Endodermal cell (in vitro differentiated cells): ENCODE measurements at places on chromosomes 7 and 10. TPM values are rescaled to one million over a fixed set of nuclear protein-coding genes. Genes with fewer than 3 reads are reported as not detected.

DNA sequence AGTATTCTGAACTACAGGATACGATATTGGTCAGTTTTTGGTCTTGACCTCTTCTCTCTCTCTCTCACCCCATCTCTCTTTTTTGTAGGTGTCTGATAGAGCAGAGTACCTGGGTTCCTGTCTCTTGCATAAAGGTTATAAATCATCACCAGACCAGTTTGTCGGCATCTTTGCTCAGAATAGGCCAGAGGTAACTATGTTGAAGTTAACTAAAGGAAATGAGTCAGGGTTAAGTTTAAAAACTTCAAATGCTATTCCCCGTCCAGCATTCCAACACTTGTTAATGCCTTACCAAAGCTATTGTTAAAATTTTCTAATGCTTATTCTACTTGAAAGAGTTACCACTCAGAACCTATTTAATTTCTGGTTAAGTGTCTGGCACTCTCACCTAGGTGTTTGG is 30.7 kb downstream of the ACSL5 start:
- no peak for DNase-seq
- H3K4me3 ChIP-seq: no peak overlapping the region
- no peaks in the 10 kb centered on the region for H3K27me3 ChIP-seq
- H3K27ac ChIP-seq: no peak overlapping the region
- H3K36me3 ChIP-seq: no peaks in the 10 kb centered on the region
- no peaks in the 10 kb centered on the region for H3K4me1 ChIP-seq

The SAMD9 gene
- not detected in 2 replicates for total RNA-seq

DNA sequence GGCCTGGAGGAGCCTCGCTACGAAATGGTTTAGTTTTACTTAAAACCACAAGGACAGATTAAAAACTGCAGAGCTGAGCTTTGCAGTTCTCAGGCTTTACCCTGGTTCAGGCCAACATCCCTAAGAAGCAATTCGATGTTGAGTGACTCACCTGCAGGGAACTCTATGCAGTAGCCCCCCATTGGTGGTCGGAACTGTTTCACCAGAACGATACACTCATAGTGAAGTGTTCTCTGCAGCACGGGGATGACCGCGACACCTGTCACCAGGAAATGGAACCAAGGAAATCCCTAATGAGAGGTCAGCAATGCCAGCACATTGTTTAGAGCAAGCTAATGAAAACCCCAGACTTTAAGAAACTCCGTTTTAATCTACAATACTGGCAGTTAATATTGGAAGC is 18.0 kb downstream of the NUDT5 start:
- no peaks in the 10 kb centered on the region for H3K27me3 ChIP-seq
- peaks cover 65% of the 10 kb centered on the region for H3K36me3 ChIP-seq
- no peak overlapping the region for H3K4me3 ChIP-seq
- no peaks in the 10 kb centered on the region for H3K4me1 ChIP-seq

GRCh38 chr7:106282390-106282789 is 2.4 kb downstream of the NAMPT start:
- H3K27ac ChIP-seq: no peak overlapping the region
- no peak for DNase-seq
- H3K4me3 ChIP-seq: peak overlapping the region; percentile 97
- H3K4me1 ChIP-seq: no peaks in the 10 kb centered on the region
- H3K27me3 ChIP-seq: no peaks in the 10 kb centered on the region
- peaks cover 36% of the 10 kb centered on the region for H3K36me3 ChIP-seq

DNA sequence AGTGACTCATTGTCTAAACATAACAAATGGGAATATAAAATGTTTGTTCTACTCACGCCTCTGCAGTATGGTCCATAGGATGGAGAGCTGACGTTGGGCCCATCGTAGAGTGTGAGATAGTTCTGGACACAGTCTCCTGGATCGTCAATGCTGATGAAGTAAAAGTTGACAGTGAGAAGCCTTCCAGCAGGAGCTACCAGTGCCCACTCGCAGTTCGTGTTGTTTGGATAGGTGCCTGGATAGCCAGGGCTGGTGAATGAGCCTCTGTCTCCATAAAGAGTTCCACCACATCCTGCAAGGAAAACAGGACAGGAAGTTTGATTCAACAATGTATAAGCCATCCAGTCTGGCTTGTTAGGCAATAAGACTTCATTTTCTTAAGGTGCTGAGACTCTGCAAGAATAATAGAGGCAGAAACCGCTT is 79.6 kb downstream of the OR13A1 start:
- DNase-seq: no peak
- H3K4me1 ChIP-seq: no peaks in the 10 kb centered on the region
- H3K36me3 ChIP-seq: no peaks in the 10 kb centered on the region
- no peak overlapping the region for H3K27ac ChIP-seq
- H3K4me3 ChIP-seq: no peak overlapping the region
- H3K27me3 ChIP-seq: no peaks in the 10 kb centered on the region

- no peak overlapping the region for H3K27ac ChIP-seq
- no peak overlapping the region for H3K4me3 ChIP-seq
- no peak for DNase-seq
- H3K4me1 ChIP-seq: peaks cover 4% of the 10 kb centered on the region
- no peaks in the 10 kb centered on the region for H3K36me3 ChIP-seq
Measured at GRCh38 chr10:70807556-70807955, 8.2 kb upstream of the SGPL1 start.

DNA sequence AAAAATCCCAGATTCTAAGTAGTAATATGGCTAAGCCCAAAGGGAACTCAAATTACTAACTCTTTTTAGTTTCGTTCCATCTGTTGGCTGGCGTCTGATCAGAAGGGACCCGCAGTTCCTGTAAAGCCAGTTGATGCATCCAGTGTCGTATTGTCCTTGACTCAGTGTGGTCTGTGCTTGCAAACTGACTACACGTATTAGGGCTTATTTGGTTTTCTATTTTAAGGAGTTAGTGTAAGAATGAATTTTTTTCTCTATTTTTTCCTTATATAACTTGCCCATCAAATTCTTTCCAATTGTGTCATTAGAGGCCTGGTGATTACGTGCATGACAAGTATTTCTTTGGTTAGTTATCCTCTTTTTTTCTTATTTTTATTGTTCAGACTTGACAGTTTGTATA is 9.7 kb downstream of the ABCA13 start:
- no peak for DNase-seq
- no peak overlapping the region for H3K4me3 ChIP-seq
- peaks cover 4% of the 10 kb centered on the region for H3K4me1 ChIP-seq
- H3K27ac ChIP-seq: no peak overlapping the region

DNA sequence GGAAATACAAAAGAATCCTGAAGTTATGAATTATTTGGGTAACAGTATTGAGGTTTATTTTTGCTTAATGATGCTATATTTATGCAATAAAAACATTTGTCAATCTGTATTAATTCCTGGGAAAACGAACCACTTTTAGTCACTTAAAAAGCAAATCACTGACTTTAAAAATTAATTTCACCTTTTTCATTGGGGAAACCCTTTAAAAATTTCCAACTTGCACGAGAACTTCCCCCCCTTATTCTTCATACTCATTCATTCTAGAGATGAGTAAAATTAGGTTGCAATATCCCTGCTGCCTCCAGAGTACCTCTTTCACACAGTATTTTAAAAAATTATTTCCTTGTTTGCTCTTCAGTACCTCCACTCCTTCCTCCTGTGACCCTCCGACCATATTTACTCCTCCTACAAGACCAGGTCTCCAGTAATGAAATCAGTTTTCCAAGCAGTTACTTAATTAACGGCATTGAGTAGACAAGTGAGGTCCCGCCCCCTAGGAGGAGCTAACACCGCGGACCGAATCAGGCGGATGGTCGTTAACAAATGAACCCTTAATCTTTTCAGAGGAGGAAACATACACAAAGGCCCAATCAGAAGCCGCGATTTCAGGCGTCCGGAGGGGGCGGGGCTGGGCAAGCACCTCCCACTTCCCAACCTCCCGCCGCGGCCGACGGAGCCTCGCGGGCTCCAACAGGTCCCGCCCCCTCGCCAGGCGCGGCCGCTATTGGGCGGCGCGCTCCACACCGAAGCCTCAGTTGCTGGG is 465 bp upstream of the TRIM24 start:
- no peaks in the 10 kb centered on the region for H3K27me3 ChIP-seq
- DNase-seq: peak; percentile 99
- H3K4me1 ChIP-seq: no peaks in the 10 kb centered on the region
- H3K4me3 ChIP-seq: peak overlapping the region; percentile 89
